ENCODE measurements at places on chromosomes 2 and 18.
A peak's percentile ranks its signal among the peaks of the same experiment; 100 is the strongest.

DNA sequence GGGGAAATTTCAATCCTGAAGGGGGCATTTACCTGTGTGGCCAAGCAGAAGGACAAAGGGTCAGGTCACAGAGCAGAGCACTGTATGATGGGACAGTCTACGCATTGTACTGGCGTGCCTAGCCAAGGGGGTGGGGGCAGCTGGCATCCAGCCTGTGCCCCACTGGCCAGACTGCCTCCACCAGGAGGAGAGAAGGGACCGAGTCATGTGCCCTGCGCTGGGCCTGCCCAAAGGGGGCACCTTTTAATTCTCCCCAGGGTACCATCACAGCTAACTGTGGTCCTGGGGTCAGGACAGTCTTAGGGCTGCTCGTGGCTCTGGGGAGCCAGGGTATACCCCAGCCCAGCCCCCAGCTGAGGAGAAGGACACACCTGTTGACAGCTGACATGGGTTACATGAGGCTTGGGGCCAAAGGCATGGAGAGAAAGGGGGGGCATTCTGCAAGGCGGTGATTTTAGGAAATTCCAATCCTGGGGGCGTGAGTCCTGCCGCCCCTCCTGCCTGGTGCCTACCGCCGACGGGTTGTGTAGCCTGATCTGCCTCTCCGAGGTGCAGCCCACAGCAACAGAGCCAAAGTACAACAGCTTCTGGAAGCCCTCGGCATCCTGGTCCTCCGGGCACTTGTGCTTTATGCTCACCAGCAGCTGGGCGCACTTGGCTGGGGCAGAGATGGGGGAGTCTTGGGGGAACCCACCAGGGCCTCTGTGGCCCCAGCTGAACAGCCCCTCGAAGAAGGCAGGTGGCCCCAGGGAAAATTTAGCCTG is 11.0 kb downstream of the CFAP65 start:
- no peak for DNase-seq

- no peak for DNase-seq
Measured at GRCh38 chr2:199851501-199851810, 464 bp upstream of the FTCDNL1 start.

DNA sequence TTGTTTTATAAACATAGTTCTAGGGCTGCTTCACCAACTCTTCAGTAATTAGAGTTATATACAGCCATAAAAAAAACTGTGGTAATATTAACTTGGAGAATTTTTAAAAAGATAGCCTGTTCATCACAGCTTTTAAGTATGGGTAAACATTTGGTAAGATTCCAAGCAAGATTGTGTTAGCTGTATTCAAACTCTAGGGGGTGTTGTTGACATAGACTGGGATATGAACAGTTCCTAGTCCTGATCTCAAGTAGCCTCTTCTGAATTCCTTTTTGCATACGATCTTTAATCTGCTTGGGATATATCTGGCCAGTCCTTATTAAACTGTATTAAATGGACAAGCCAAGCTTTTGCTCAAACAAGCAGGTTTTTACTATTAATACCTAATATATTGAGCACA is 13.4 kb downstream of the NOP58 start:
- peak; percentile 48 for DNase-seq

- DNase-seq = no peak
Measured at GRCh38 chr2:41079011-41079410, 627.1 kb upstream of the SLC8A1 start.

GRCh38 chr2:943821-944220 is 6.8 kb upstream of the SNTG2 start:
- no peak for DNase-seq

DNA sequence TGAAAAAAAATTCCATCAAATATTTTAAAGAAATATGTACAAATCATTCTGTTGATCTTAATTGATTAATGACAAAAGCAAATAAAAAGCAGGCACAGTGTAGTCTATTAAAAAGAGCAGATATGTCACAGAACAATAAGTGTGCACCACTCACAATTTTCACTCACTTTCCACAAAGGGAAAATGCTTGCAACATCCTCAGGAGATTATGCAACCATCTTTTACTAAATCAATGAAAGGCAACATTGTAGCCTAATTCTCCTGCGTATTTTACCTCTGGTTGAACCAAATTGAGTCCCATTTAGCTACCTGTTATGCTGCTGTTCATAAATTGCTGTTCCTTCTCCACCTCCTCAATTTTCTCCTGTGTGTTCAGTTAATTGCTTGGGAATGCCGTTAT is 1346.8 kb upstream of the PIK3C3 start:
- DNase-seq = no peak

GRCh38 chr2:191499050-191499449 is 178.9 kb upstream of the NABP1 start:
- DNase-seq = no peak

DNA sequence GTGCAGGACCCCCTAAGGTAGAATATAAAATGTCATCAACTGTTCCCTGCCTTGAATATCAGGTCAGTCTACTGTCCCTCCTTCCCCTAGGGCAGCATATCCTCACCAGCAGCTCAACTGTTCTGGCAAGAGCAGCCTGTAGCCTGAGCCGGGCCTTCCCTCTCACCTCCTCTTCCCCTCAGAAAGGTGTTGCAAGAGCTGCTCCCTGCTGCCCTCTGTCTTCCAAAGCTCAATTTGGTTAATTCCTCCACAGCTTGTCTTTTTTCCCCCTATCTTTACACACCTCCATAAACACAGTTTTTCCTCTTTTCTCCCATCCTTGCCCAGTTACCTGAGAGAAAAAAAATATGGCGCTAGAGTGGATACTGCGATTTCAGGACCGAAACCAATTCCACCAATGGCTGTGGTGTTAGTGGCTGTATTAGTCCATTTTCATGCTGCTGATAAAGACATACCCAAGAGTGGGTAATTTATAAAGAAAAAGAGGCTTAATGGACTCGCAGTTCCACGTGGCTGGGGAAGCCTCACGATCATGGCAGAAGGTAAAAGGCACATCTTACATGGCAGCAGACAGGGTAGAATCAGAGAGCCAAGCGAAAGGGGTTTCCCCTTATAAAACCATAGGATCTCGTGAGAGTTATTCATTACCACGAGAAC is 184.7 kb downstream of the MREG start:
- peak; percentile 72 for DNase-seq

DNA sequence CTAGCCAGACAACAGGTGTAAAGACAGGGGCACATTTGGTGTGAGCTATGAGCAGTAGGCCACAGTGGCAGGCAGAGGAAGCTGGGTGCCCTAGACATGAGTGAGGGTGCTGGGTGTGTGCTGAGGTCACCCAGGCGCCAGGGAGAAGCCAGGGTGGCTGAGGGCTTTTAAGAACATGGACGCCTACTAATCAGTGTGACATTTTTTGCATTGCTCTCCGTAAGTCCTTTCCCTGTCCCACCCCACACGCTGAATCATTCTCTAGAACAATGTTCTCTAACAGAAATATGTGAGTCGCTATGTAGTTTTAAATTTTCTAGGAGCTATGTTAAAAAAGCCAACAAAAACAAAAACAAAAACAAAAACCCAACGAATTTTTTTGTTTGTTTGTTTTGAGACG is 204.5 kb upstream of the REV1 start:
- DNase-seq = no peak

GRCh38 chr18:33682436-33682835 is 104.4 kb downstream of the ASXL3 start:
- no peak for DNase-seq

GRCh38 chr2:65489269-65489668 is 56.9 kb upstream of the SPRED2 start:
- DNase-seq = no peak

DNA sequence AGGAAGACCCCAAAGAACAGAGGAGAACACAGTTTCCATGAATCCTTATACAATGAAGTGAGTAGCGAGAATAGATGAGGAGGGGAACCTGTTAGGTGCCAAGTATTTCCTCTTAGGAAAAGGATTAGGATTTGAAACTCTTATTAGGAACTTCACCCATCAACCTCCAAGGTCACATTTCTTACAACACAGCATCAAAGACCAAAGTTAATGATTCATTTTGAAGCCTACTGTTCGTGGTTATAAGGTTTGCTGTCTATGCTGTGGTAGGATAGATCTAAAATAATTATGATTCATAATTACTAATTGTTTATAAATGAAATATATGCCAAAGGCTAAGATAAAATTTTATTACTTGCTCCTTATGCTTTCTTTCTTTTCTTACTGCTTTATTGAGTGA is 6.1 kb downstream of the CFAP221 start:
- DNase-seq = no peak

- DNase-seq = no peak
Measured at GRCh38 chr2:17962876-17963275, 84.4 kb downstream of the KCNS3 start.

DNA sequence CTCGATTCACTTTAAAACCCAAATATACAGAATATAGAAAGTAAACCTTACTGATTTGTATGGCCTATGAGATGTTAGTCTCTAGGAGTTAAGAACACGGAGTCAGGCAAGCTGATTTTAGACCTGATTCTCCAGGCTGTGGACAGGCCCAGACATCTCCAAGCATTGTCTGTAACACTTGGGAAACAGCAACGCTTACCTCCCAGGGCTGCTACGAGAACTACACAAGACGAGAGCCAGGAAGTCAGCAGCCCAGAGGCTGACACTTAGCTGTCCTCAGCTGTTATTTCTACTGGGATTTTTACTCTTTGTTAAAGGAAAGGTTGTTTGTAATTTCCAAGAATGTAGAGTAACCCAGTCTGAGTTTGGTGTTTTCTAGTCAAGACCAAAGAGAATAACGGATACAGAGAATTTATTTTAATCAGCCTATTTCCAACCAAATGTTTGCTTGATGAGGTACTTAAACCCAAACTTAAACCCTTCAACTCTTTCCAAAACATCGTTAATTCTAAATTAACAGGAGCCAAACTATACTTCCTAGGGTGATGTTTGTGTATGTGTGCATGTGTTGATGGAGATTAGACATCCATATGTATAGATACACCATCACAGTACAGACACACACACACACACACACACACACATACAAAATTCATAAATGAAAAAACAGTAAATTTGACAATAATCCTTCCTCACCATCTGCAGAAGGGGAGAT is 123.4 kb downstream of the LAMA1 start:
- DNase-seq = no peak

DNA sequence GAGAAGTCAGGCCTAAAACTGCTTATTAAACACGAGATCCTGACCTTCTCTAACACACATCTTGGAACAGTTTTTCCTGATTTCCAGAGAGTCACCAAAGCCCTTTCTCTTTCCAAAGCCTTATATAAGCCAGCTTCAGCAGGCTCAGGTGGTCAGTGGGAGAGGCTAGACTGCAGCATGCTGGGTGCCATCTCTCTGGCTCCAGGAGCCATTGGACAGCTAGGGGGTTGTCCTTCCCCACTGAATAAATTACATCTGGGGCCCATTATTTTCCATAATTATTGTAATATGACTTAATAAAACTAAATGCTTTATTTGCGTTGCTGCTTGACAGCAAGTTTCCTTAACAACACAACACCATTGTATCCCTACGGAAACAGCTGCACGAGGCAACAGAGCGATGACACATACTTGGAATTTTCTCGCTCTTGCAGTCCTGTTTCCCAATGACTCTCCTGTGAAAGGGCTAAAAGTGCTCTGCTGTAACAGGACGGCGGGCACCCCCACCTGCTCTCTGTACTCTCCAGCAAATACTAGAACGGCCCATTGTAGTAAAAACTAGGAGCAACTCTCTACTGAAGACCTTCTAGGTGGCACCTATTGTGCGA is 160.6 kb downstream of the RNF144A start:
- DNase-seq = no peak

All from HAP-1 (cell line).